ENCODE measurements at places on chromosomes 7 and 10.

DNA sequence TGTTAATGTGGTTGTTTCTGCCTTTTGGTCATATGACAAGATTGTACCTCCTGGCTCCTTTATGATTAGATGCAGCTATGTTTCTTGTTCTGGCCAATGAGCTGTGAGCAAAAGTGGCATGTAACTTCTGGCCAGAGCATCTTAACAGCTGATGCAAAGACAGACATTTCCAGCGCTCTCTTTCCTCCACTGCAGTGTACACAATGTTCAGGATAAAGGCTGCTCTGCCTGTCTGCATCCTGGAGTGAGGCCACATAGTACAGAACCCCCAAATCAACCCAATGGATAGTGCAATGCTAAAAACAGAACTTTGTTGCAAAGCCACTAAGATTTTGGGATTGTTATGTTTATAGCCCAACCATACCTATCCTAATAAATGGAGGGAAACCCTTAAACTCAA lies 17.9 kb downstream of the EPC1 start:
- DNase-seq = no peak

DNA sequence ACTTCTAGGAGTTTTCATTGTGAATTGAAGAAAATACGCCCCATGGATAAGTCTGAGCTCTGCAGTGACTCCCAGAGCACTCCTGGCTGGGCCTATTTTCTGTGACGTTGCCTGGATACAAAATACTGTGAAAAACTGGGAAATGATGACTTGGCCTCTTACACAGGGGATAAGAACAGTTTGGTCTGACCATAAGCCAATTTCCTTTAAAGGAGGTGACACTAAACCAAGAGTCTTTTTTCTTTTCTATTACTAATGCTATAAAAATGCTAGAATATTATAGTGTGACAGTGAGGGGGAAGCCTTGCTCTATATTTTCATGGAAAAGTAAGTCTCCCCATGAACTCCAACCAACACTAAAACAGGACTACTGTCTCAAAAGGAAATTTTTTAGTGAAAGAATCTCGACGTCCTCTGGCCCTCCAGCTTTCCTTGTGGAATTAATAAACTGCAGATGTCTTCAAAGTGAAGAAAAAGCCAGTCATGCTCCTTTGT lies 45.5 kb downstream of the MYOF start:
- no peak for DNase-seq

DNA sequence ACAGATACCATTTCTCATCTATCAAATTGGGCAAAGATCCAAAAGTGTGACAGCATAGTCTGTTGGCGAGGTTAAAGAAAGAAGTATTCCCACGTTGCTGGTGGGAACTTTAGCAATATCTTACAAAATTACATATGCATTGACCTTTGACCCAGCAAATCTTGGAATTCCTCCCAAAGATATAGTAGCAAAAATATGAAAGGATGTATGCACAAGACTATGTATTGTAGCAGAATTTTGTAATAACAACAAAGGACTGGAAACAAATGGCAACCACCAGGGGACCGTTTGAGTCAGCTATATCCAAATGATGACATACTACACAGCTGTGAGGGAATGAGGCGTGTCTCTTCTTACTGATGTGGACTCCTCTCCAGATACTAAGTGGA lies 50.2 kb downstream of the KCNH2 start:
- no peak for DNase-seq

- DNase-seq = no peak
Observed at GRCh38 chr10:122161795-122162194, 109.3 kb upstream of the BTBD16 start.

GRCh38 chr10:89079961-89080360 lies 89.4 kb downstream of the FAS start:
- no peak for DNase-seq

DNA sequence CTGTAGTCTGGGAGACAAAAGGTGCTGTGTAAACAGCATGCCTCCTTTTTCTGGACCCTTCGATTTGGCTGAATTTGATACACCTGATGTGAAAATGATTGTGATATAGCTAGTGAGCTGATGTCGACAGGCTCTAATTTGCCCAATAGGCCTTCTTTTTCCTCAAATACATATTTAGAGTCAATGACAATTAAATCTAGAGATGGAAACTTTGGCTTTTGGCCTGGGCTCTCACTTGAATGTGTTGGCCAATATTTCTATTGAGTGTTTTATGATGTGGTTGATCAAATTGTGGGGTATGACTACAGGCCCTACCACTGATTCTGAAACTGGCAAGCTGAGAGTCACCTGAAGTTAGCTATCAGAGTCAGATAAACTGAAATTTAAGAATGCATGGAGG lies 151.8 kb upstream of the MEOX2 start:
- no peak for DNase-seq

GRCh38 chr10:84263716-84264115 lies 18.9 kb downstream of the RGR start:
- no peak for DNase-seq

GRCh38 chr10:80159166-80159873 lies 26.8 kb downstream of the PLAC9 start:
- no peak for DNase-seq

- DNase-seq = no peak
Observed at GRCh38 chr10:60575105-60575504, 185.4 kb upstream of the ANK3 start.

GRCh38 chr10:34824870-34825269 lies 9.8 kb upstream of the PARD3 start:
- no peak for DNase-seq

DNA sequence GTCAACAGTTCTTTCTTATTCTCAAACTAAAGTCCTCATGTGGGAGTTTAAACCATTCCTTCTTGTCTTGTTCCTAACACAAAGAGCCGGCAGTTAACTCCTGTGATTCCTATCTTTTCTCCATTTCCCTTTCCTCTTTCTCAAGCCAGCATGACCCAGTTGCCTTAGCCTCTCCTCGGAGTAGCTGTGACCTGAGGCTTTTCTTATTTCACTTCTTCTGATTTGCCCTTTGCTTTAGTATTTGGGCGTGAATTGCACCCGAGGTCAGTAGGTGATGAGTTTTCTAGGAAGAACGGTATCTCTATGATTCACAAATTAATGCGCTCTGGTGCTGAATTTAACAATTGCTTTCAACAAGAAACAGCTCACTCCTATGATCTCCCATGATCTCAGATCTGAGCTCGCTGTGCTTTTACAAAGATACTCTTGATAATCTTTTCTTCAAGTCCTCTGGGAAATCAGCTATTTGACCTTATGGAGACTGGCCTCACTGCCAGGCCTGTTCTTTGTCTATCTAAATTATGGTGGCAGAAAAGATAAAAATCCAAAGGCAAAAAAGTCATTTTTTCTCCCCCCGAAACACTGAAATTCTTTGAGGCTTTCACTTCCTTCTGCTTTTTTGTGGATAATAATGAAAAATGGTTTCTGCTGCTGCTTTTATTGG lies 184.6 kb downstream of the JCAD start:
- DNase-seq = no peak

DNA sequence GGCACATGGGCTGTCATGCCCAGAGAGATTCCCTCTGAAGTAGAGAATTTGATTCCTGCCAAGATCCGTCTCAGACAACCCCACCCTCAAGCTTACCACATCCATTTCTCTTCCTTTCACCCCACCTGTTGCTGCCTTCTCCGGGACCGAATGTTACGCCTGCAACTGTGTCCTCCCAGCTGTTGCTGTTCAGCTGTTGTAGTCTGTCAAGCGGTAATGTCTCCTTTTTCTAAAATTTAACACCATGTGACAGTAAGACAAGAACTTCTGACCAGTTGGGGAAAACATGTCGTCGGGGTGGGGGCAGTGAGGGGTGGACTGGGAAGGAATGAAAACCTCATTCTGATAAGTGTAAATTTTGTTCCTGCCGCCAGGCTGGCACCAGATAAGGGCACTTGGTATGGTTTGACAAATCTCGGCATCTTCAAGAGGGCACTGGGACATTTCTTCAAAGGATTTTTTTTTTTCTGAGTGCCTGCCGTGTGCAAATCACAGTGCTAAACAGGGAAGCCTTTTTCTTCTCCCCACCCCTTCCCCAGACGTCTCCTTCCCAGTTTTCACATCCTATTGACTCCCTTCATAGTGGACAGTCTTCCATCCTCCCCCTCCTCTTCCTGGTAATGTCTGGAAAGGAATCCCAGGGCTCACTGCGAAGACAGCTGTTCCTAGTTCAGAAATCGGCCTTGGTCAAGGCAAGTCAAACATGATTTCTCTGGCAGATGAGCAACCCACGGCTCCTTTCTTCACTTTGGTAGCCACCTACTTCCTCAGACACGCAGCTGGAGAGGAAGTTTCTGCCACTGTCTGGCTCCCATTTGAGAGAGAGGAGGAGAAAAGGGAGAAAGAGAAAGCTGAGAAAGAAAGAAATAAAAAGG lies 5.0 kb upstream of the CELF2 start:
- no peak for DNase-seq

- no peak for DNase-seq
Observed at GRCh38 chr10:78811174-78811573, 257.6 kb upstream of the ZMIZ1 start.

DNA sequence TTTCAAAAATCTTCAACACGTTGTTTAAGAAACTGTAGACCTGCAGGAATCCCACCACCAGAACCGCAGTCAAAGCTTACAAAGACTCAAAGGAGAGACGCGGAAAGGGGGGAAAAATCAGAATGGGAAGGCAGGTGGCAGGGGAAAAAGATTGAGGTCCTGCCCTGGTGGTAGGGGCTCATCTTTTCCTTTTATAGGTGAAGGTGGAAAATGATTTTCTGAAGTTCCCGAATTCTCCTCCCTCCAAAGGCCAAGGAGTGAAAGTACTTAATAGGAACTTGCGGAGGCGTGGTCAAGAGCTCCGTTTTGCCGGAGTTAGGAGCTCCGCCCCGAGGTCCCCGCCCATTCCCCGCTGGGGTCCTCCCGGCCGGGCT lies 724 bp downstream of the BBIP1 start:
- no peak for DNase-seq

DNA sequence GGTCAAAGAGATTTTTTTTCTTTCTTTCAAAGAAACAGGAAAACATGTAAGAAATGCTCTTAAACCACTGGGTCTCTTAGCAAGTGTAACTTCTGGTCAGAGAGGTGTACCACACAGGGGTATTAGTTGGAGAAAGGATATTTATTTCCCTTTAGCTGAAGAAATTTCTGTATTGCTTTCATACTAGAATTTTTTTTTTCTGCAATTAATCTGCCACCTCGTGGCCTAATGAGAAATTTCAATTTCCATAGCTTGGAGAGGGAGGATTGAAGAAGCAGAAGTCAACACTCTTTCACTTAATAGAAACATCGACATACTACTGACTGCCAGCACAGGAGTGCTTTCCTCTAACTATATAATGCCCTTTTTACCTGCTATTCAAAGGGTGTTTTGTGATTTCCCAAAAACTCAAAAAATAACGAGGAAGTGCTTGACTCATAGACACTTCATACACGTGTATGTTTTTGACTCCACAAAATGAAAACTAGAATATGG lies 177.6 kb upstream of the NAMPT start:
- DNase-seq = no peak

DNA sequence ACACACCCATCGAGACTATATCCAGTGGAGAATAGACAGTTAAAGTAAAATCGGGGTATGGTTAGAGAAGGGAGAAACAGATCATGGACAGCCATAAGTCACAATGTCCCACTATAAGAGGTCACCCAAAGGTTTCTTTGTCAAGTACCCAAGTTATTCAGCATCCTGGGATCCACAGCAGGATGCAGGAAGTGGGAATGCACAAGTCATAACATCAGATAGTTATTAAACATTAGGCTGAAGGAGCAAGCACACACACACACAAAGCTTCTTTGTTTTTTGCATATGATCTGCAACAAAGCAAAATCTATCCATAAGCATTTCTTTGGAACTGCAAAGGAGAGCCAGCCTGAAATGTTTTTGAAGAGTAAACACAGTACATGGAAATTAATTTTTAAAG lies 111.6 kb downstream of the NOC3L start:
- no peak for DNase-seq

Data from activated CD4-positive, CD25-positive, alpha-beta regulatory T cell treated with anti-CD3 and anti-CD28 coated beads, Interleukin-2, amount 50 U/mL, for 16 hours (primary cell).